ENCODE measurements at places on chromosomes 3 and 15.

DNA sequence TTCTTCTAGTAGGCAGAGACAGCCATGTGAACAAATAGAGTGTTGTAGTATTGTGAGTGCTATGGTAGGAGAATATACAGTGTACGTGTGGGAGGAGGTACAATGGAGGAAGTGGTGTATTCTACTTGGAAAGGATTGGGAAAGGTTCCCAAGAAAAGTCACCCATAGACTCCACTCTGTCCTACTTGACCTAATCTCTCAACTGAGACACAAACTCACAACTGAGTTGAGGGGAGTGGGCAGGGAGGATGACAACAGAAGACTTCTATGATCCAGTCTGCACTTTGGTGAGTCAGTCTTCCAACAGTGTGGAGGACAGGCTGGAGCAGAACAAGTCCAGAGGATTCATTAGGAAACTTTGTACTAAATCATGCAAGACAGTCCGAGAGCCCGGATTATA lies 28.8 kb upstream of the AQP9 start:
- no peak for DNase-seq

- peak; percentile 55 for DNase-seq
Measured at GRCh38 chr3:18445401-18446148, 20.4 kb upstream of the SATB1 start.

GRCh38 chr15:51071578-51071977 lies 23.1 kb downstream of the TNFAIP8L3 start:
- no peak for DNase-seq

DNA sequence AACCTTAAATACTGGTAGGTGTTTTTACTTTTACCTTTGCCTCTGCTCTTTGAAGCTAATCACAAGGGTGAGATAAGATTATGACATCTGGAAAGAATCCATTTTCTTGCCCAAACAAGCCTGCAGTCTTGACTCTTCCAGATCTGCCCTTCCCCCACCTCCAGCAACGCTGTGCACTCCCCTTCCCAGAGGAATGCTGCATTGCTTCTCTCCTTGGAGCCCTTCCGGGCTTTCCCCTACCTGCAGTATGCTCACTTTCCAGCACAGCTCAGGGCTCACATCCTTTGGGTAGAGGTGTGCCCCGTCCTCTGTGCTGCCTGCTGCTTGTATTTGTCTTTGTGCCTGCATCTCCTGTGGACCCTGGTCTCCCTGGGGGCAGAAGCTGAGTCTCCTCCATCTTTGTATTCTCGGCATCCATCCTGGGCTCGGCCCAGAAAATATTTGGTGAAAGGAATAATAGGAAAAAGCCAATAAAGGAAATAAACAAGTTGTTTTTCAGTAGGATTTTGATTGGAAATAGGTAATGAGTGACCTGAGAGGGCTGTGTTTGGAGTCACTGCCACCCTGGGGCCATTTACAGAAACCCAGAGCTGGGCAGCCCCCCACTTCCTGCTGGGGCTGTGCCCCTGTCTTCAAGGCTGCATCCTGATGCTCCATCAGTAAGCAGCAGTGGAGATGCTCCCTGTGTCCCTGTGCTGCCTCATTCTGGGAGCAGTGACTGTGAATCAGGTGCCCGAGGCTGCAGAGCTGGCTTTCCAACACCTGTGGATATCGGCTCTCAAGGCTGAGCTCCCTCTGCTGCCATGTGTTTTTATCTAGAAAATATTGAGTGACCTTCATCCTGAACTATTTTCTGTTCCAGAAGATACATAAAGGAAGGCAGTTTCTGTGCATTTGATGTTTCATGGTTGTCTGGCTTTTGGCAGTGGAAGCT lies 117.5 kb downstream of the EEFSEC start:
- no peak for DNase-seq

GRCh38 chr3:172260381-172260780 lies 187.9 kb downstream of the GHSR start:
- no peak for DNase-seq

DNA sequence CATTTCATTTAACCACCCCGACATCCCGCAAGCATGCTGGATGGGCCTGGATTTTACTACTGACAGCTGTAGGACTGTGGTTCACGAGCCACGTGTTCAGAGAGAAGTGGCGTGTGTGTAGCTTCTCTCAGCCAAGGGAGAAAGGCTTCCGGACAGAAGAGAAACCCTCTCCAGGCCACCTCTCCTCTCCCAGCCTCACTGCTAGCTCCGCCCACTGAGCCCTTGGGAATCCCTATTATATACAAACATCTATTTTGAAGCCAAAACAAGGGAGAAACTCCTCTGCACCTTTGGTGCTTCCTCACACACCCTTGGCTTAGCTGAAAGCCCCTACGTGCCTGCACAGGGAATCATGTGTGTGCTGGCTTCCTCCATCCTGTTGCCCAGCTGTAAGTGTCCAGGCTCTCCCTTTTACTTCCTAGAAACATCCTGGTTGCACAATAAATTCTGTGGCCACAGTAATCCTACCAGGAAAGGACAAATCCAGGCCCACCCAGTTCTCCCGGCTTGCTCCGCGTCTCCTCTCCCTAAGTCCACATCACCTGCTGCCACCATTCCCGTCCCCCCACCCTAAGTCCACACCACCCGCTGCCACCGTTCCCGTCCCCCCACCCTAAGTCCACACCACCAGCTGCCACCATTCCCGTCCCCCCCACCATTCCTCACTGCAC lies 30.5 kb downstream of the PCSK6 start:
- no peak for DNase-seq

- no peak for DNase-seq
Measured at GRCh38 chr15:67564968-67565345, 22.5 kb downstream of the MAP2K5 start.

- no peak for DNase-seq
Measured at GRCh38 chr3:39506863-39507262, 39.4 kb downstream of the MOBP start.

DNA sequence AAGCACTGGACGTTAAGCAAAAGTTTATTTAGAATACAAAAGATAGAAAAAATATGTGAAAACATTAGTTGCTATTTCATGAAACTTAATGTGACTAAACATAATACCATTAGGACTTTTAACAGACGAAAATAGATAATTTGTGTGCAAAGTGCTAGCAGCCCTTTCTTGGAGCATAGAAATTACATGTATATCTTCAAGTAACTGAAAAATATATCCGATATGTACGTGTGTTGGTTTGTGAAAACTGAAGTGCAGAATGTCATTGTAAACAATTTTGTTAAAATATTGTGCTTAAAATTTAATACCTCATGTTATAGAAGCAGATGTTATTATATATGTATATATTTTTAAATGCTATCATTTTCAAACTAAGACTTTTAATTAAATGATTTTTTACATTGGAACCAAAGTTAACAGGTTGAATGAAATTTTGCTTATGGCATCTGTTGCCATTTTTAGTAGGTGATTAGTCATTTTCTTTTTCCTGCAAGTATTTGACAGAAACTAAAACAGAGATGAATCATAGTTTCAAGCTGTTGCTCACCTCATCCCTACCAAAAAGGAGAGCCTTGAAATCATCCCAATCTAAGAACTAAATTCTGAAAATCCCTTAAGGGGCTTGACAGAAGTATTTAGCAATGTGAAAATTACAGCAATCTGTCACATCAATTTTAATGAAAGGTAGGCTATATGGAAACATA lies 334.8 kb downstream of the NAALADL2 start:
- DNase-seq = no peak

DNA sequence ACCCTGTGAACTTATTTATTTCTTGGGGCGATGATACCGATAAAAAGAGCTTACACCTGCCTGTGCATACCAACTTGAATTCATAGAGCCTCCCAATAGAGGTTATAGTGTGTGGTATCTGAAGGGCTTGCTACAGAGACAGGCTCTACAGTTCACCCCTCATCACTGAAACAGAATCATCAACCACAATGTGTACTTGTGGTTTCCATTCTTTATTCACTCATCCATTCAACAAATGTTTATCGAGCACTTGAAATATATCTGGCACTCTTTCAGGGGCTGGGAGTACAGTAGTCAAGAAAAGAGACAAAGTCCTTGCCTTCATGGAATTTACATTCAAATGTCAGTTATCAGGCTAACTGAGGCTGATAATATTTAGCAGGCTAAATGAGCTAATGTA lies 134.4 kb upstream of the SKOR1 start:
- no peak for DNase-seq

- no peak for DNase-seq
Measured at GRCh38 chr15:91412138-91412928, 312.3 kb downstream of the SV2B start.

DNA sequence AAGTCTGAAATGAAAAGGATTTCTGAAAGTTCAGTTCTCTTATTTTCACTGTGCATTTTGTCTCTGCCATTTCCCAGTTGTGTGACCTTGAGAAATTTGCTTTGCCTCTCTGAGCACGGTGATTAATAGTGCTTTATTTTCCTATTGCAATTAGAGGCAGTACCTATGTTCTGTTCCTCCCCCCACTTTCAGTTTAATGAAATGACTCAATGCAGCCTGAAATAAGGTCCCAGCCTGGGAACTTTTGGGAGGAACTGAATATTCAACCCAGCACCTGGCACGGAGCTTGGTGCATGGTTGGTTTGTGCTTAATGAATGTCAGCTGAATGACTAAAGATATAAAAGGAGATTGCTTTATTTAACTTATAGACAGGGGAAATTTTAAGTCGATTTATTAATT lies 352.6 kb downstream of the PDCD6IP start:
- no peak for DNase-seq

DNA sequence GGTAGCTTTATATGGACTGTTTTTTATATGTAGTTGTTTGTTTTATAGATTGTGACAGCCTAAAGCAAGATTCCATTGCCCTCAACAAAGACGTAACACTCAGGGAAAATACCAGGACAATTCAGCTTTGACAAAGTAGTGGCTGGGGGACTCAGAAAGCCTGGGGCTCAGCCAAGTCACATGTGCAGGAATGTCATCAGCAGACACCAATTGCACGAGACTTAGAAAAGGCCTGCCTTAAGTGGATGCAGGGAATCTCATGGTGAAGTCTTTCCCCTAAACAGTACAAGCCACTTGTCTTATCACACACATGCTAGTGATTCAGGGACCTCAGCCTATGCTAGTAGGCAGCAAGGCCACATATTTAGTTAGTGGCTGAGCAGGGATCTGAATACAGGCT lies 381.8 kb upstream of the THBS1 start:
- no peak for DNase-seq

- no peak for DNase-seq
Measured at GRCh38 chr3:102307442-102307841, 127.4 kb upstream of the ZPLD1 start.

GRCh38 chr3:176814285-176814684 lies 383.0 kb downstream of the TBL1XR1 start:
- DNase-seq = no peak

GRCh38 chr3:133691273-133692107 lies 29.7 kb upstream of the TOPBP1 start:
- no peak for DNase-seq

DNA sequence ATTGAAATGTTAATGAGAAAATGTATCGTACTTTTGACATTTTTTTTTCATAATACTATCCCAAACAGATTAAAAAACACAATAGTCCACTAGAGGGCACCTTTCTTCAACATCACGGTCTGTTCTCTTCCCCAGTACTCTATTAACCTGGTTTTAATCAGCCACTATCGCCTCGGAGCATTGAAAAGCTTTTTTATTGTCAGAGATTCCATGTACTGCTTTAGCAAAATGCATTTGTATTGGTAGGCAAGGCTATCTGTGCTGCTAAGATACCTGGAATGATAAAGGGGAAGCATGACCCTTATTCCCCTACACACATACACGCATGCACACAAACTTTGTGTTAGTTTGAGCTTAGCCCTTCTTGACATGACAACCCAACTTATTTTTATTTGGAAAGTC lies 160.1 kb upstream of the IL12A start:
- DNase-seq = no peak

GRCh38 chr3:134068429-134068828 lies 38.7 kb upstream of the SLCO2A1 start:
- no peak for DNase-seq

GRCh38 chr3:23292432-23292831 lies 89.3 kb downstream of the UBE2E2 start:
- DNase-seq = no peak

DNA sequence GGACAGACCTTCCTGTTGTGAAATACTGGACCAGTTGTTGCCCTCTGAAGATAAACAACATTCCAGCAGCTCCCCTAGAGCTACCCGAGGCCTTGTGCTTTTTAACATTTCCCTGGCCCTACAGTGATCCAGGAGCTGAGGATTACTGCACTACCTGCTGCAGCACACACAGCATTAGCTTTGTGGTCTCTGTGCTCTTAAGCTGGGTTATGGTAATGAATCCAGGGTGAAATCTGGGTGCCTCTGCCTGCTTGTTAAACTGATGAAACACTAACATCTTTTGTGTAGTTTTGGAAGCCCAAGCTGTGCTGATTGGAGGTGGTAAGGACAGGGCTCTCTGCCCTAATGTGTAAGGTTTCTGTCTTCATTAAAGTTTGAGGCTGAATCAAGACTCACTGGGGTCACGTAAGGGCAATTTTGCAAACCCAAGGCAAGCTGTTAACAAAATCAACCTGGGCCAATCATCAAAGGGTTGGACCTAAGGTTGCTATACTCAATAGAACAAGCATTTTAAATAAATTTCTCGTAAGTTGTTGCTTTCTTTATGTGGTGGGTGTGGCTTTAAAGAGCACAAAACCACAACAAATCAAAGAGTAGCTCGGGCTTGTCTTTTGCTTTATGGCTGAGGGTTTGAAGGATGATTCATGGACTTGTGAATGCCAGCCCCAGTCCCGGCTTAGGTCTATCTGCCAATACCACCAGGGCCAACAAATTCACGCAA lies 183.9 kb downstream of the TPRG1 start:
- peak; percentile 38 for DNase-seq

- DNase-seq = no peak
Measured at GRCh38 chr15:75357976-75358673, 10.3 kb downstream of the MAN2C1 start.

DNA sequence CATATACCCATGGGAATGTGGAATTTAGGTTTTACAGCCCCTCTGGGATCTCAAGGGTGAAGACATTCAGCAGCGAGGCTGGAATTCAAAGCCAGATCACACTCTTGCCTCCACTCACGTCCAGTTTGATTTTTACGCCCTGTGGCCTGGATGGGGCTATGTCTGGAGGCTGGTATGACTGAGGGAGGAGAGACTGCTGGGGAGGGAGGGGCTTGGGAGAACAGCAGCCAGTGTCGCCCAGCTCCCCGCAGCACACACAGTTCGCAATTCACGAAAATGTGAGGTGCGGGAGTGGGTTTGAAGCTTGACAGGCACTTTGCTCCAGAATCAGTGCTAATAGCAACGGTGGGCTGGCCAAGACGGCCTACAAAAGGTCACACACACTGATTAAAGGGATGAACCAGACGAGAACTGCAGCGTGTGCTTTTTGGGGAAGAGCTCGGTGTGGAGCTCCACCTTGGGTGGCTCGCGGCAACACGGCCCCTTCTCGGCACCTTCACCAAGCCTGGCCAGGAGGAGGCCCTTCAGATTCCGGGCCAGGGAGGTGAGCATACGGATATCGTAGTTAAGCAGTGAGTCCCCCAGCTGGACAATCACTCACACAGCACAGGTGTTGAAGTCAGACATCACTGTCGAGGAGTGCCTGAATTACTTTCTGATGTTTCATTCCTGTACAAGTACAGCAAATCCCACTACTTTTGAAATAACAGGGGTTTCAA lies 16.4 kb downstream of the EHD4 start:
- DNase-seq = no peak
